Fibroblast of lung (primary cell): ENCODE measurements at places on chromosomes 1 and 21. TPM values are rescaled to one million over a fixed set of nuclear protein-coding genes. Genes with fewer than 3 reads are reported as not detected.

Gene PLA2G2F
- not detected in 2 replicates for polyA plus RNA-seq

- H3K4me3 ChIP-seq: no peak overlapping the region
- H3K27me3 ChIP-seq: peaks cover 8% of the 10 kb centered on the region
- H3K4me1 ChIP-seq: no peaks in the 10 kb centered on the region
- H3K27ac ChIP-seq: no peak overlapping the region
These were observed 20.0 kb upstream of the MAPKAPK2 start for GRCh38 chr1:206664740-206665139.

Gene ZNF695
- polyA plus RNA-seq: 0.61 and 3.1 TPM in 2 replicates

Gene ERG
- 0.14 TPM in 1 of 2 replicates, not detected in the other for polyA plus RNA-seq

DNA sequence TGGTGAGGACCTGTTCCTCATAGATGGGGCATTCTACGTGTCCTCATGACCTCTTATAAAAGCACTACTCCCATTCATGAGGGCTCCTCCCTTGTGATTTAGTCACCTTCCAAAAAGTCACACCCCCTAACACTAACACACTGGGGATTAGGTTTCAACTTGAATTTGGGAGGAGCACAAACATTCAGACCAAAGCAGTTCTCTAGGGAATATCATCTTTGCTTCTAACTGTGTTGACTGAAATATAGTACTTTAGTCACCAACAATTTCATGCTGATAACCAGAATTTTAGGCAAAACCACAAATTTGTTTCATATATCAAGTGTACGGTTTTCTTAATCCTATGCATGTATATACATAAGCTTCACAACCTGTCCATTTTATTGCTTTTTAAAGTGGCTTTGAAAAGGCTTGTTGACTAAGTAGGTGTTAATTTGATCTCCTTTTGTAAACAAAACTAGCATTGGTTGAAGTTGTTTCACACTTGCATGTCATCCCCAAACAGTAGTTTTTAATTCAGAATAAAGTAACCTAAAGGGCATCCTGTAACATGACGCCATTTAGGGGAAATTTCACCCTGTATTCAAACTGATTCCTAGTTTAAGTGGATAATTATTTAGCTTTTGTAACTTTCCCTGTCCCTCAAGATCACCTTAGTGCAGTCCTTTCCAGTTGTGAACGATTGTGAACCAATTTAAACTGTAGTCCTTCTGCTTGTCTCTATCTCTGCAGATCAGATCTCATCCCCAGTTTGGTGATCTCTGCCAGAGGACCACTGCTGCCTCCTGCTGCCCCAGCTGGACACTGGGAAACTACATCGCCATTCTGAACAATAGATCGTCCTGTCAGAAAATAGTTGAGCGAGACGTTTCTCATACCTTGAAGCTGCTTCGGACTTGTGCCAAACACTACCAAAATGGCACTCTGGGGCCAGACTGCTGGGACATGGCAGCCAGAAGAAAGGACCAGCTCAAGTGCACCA lies 141.1 kb downstream of the TLR5 start:
- DNase-seq: no peak
- H3K36me3 ChIP-seq: no peaks in the 10 kb centered on the region
- no peaks in the 10 kb centered on the region for H3K4me1 ChIP-seq
- H3K27me3 ChIP-seq: no peaks in the 10 kb centered on the region
- H3K4me3 ChIP-seq: no peak overlapping the region
